ENCODE measurements at places on chromosomes 4 and X.

DNA sequence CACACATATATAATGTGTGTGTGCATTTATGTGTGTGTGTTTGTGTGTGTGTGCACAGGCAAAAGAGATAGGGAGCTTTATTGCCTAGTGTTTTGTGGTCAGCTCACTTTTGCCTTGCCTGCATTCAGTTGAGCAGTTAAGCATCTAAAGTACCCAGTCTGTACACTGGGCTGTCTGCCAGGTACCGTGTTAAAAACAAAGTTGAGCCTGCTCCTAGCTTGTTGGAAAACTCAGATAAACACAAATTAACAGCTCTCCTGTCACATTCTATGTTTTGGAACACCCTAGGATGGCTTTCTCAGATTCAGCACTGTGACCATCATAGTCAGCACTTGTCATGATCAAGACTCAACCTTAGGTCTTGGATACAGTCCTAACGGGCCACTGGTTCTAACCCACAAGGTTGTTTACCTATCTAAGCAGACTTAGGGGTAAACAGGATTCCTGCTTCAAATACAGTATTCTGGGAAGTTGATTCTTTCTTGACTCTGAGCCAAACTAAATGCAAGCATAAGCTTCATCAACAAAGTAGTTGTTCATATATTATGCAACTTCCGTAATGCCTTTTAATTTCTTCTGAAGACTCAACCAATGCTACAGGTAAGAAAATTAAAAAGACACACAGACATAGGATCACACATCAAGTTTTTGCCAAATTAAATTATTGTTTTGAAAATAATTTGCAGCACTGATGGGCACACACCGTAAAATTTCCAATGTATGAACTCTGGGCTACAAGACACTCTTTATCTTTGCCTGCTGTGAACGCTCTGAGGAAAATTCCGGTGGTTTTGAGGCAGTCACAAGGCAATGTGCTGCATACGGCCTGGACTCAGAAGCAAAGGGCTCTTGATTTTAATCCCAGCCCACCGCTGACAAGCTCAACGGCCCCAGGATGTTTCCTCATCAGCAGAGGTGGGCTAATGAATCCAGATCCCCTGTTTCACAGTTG, 11.3 kb upstream of the CD99 start:
- no peak for DNase-seq

GRCh38 chrX:40908857-40909475, 173.6 kb upstream of the MED14 start:
- peak; percentile 60 for DNase-seq

GRCh38 chr4:99832321-99832720, 15.7 kb downstream of the DAPP1 start:
- DNase-seq = no peak

GRCh38 chrX:104565791-104566680, at the start of gene IL1RAPL2:
Gene IL1RAPL2 (plus strand): TSS chrX:104566199.
- DNase-seq = peak; percentile 19

DNA sequence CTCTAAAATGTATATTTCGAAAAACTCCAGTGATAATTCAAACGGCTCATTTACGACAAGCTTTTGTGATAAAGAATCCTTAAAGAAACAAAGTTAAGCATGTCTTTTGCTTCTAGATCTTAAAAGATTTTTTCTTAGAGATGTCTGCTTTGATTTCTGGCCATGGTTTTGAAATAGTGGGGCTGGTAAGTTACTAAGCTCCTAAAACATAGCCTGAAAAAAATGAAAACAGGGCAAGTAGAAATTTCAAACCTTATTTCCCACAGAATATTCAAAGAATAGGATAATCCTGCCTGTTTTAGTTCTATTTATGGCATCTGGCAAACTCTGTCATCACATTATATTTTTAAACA, 318.3 kb downstream of the ARHGAP24 start:
- no peak for DNase-seq

DNA sequence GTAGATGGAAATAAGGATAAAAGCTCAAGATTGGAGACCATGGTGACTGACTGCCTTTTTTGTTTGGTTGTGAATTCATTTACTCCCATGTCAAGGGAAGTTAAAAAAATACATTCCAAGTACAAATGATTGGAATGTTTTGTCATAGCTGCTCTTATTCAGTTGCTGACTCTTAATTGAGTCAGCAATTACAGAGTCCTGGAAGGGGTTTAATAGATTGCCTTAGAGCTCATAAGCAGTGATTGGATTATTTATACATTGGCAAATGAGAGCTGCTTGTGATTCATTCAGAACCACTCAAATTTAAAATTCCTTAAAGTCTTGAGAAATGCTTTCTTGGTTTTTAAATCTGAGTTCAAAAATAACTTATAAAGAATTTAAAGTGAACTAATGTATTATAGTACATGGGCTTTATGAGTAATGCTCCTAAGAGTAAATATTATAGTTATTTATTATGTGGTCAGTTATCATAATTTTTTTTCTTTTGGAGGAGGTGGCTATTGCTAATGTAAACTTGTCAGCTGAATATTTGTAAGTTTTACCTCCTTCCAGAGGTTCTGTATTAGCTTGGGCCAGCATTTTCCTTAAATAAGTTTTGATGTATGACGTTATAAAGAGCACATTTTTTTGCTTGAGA, 13.6 kb downstream of the JADE1 start:
- no peak for DNase-seq

GRCh38 chrX:13284570-13284969, 35.3 kb downstream of the ATXN3L start:
- no peak for DNase-seq

DNA sequence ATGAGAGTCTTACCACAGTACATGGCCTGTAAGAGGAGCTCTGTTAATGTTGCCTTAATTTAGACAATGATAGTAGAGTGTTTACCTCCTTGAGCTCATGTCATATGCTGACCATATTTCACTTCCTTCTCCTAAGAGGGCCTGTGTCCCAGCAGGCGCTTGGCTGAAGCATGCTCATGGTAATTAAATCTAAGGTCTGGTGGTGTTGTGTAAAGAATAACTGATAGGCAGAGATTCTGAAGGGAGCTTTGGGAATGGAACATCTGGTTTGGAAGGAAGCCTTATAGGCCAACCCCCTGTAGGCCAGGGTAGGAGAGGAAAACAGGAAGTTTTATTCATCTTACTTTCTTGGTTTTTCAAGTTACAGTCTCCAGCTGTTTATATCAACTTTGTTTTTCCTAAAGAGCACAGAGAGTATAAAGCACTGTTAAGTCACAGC, 300.2 kb downstream of the USP46 start:
- no peak for DNase-seq

- no peak for DNase-seq
These were observed 195.1 kb upstream of the EDNRA start for GRCh38 chr4:147285751-147286150.

GRCh38 chrX:32137525-32137924, 1065.7 kb upstream of the FTHL17 start:
- no peak for DNase-seq

GRCh38 chrX:113726898-113727297, 857.0 kb upstream of the HTR2C start:
- DNase-seq = no peak

- DNase-seq = no peak
These were observed 16.6 kb downstream of the PCGF3 start for GRCh38 chr4:722169-722725.

- DNase-seq = no peak
These were observed 19.1 kb upstream of the MECP2 start for GRCh38 chrX:154116426-154117211.

GRCh38 chr4:56301997-56302496, 85.2 kb downstream of the AASDH start:
- no peak for DNase-seq

- DNase-seq = no peak
These were observed 472.6 kb upstream of the CPEB2 start for GRCh38 chr4:14529653-14530052.

- DNase-seq = peak; percentile 46
These were observed 12.3 kb upstream of the XPNPEP2 start for GRCh38 chrX:129726307-129727111.

Measured in ACHN (cell line).